ENCODE measurements at places on chromosomes 6 and 20. TPM values are rescaled to one million over a fixed set of nuclear protein-coding genes. Genes with fewer than 3 reads are reported as not detected.

IRF4 gene
- 1.1 TPM for total RNA-seq

CENPW gene
- total RNA-seq = not detected

CASS4 gene
- 3.0 TPM for total RNA-seq

PSMB9 gene
- 25.7 TPM for total RNA-seq

CDH26 gene
- total RNA-seq = 2.3 TPM

GABRR1 gene
- total RNA-seq = not detected

MED23 gene
- 62.4 TPM for total RNA-seq

ARMH2 gene
- not detected for total RNA-seq

CST1 gene
- not detected for total RNA-seq

DST gene
- 443 TPM for total RNA-seq

OXT gene
- not detected for total RNA-seq

MRPS10 gene
- total RNA-seq = 30.0 TPM

EYS gene
- total RNA-seq = not detected

KCNQ2 gene
- not detected for total RNA-seq

CDH4 gene
- not detected for total RNA-seq

PNLDC1 gene
- not detected for total RNA-seq

SNAI1 gene
- total RNA-seq = 13.0 TPM

AVP gene
- total RNA-seq = not detected

POU5F1 gene
- total RNA-seq = 12.9 TPM

RIPK1 gene
- total RNA-seq = 17.2 TPM

RIPOR2 gene
- total RNA-seq = 6.0 TPM

GGTLC1 gene
- not detected for total RNA-seq

C20orf204 gene
- total RNA-seq = 0.81 TPM

SLC17A1 gene
- not detected for total RNA-seq

SYCP2 gene
- 0.95 TPM for total RNA-seq

SLC22A2 gene
- not detected for total RNA-seq

GSTA1 gene
- not detected for total RNA-seq

Data from thoracic aorta (tissue), 2 donors.